ENCODE measurements at places on chromosomes 1 and 21.

DNA sequence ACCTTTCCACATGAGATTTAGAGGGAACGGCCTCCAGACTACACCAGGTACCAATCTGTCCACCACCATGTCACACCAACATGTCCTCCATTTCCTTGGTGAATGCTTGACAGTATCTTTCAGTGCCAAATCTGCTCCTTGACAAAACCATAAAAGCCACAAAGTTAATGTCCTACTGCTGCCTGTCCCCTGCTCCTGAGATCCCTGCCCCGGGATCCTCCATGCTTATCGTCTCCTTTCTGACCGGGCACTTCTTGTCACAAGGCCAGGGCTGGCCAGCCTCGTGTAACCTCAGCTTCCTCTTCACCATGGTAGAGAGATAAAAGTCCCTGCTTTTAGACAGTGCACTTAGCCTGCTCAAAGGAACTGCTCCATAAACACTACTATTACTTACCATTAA is 136.2 kb downstream of the NAV1 start:
- no peak for DNase-seq

DNA sequence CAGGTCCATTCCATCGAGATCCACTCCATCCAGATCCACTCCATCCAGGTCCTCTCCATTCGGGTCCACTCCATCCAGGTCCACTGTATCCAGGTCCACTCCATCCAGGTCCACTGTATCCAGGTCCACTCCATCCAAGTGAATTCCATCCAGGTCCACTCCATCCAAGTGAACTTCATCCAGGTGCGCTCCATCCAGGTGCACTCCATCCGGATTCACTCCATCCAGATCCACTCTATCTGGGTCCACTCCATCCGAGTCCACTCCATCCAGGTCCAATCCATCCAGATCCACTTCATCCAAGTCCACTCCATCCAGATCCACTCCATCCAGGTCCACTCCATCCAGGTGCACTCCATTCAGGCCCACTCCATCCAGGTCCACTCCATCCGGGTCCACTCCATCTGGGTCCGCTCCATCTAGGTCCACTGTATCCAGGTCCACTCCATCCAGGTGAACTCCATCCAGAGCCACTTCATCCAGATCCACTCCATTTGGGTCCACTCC is 157.4 kb downstream of the HUNK start:
- DNase-seq, result no peak

DNA sequence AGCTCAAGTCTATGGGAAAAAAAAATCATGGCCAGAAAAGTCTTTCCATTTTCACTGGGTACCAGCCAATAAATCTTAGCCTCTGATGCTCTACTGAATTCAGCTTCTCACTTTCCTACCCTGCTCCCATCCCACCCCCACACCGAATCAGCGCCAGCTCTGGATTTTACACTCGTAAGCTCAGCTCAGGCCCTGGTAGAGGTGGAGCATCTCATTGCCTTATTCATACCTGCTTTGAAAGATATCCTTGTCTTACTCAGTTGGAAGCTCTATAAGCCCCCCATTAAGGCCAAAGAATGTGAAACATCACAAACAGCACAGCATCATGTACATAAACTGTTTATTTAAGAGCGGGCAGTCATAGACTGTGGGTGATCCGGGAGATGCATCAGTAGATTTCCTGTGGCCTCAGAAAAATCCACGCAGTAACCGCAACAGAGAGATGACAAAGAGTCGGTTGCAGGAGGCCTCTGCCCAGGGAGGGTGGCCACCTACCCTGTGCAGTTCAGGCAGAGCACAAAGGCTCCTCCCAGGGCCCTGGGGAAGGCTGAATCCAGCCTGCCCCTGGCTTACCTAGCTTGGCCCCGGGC is 36.4 kb upstream of the ETS2 start:
- no peak for DNase-seq

GRCh38 chr1:85544689-85545215 is 35.8 kb upstream of the CCN1 start:
- no peak for DNase-seq

GRCh38 chr1:190738317-190738716 is 260.7 kb upstream of the BRINP3 start:
- no peak for DNase-seq

- no peak for DNase-seq
Observed at GRCh38 chr1:232476538-232476950, 153.4 kb downstream of the SIPA1L2 start.

DNA sequence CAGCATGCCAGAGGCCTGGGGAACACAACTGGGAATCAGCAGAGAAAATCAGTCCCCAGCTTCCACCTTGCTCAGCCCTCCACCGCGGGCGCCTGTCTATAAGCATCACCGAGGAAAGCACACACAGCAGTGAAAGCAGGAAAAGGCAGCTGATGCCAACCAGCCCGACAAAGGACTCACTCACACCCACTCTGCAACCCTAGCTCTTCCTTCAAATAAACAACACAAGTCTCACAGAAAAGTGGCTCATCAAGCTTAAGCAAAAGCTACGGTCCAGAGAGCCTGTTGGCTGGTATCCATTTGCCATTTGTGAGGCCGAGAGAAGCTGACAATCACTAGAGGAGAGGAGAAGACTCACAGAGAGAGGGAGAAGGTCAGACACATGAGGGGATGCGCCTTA is 27.1 kb downstream of the MRAP start:
- DNase-seq, result no peak

- DNase-seq, result no peak
Observed at GRCh38 chr1:5920201-5920600, 72.0 kb downstream of the NPHP4 start.

DNA sequence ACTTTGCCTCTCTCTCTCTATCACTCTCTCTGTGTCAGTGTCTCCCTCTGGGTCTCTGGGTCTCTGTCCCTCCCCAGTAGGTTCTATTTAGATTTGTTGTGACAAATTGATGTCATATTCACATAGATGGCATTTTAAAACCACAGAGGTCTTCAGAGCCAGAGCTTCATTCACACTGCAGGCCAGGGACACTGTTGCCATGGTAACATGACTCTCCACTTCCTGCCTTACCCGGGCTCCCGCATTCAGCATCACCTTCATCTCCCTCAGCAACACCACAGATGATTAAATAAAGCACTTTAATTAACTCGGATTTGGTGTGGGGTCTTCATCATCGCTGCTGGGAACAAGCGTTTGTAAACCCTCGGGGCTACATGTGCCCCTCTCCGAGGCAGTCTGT is 132.6 kb downstream of the ETS2 start:
- no peak for DNase-seq

- no peak for DNase-seq
Observed at GRCh38 chr1:180800945-180801344, 111.8 kb upstream of the KIAA1614 start.

DNA sequence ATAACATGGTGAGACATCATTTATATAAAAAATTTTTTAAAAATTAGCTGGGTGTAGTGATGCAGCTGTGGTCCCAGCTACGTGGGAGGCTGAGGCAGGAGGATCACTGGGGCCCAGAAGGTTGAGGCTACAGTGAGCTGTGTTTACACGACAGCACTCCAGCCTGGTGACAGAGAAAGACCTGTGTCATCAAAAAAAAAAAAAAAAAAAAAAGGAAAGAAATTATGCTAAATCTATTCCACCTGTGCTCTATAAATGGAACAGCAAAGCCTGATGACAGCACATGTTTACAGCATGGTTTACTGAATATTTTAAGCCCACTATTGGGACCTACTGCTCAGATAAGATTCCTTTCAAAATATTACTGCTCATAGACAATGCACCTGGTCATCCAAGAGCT is 217.6 kb downstream of the PRDM2 start:
- no peak for DNase-seq

- no peak for DNase-seq
Observed at GRCh38 chr1:168273575-168273974, 7.1 kb upstream of the TBX19 start.

- no peak for DNase-seq
Observed at GRCh38 chr1:150568594-150568966, 10.8 kb downstream of the MCL1 start.

GRCh38 chr1:33163621-33164519 is 18.0 kb downstream of the TRIM62 start:
- DNase-seq, result no peak

- DNase-seq, result no peak
Observed at GRCh38 chr1:59302871-59303270, 6.0 kb downstream of the FGGY start.

DNA sequence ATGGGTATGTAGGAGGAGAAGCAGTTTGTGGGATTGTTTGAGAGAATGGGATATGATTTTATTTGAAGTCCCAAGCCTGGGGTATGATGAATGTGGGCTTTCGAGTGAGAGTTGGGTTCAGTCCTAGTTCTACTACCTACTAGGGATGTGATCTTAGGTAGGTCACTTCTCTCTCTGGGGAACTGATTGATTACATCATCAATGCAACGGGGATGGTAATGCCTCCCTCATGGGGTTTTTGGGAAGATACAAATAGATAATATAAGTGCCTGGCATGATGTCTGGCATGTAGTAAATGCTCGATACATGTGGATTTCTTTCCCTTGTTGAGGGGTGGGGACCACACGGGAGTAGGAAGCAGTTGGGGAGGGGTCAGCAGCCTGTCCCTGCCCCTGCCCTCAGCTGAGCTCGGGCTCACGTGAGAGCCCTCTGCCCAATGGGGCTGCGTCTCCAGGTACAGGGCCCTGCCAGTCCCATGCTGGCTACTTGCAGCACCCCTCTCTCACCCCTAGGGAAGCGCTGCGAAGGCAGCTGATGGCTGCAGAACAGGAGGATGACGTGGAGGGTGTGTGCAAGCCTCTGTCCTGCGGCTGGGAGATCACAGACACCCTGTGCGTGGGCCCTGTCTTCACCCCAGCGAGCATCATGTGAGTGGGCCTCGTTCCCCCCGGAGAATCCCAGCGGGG is 38.7 kb downstream of the AZIN2 start:
- no peak for DNase-seq

DNA sequence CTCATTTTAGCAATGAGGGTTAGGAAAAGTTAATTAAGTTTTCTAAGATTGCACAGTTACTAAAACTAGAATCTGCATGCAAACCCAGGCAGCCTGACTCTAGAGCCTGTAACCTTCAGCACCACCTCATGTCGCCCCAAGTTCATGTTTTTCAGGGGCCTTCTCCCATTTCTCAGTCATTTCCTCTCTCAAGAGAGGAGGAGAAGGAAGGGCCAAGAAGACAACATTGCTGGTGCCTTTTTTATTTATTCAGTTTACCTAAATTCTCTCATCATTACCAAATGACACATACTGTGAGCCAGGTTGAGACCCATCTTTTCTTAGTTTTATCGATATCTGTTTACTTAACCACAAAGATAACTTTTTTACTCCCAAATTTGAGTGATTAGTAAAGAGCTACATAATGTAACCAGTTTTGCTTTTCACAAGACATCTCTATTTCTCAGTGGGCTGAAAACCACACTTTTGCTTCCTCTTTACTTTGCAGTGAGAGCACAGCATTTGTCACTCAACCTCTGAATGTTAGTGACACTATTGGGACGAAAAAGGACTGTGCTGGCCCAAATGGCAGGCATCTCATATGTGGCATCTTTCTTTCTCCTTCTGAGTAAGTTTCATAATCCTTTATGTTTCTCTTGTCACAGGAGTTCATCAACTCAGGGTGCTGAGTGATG is at the start of gene CD101:
Gene CD101, plus strand, starts transcription at position 507 of the 674 bp plus-strand sequence. Its CDS starts 58 bp downstream, at position 565.
- no peak for DNase-seq

GRCh38 chr1:194693244-194693643 is 1506.8 kb upstream of the B3GALT2 start:
- DNase-seq, result no peak

GRCh38 chr1:62233926-62234450 is 39.3 kb downstream of the L1TD1 start:
- no peak for DNase-seq

GRCh38 chr1:27356619-27357280 is 10.0 kb downstream of the MAP3K6 start:
- DNase-seq, result no peak

DNA sequence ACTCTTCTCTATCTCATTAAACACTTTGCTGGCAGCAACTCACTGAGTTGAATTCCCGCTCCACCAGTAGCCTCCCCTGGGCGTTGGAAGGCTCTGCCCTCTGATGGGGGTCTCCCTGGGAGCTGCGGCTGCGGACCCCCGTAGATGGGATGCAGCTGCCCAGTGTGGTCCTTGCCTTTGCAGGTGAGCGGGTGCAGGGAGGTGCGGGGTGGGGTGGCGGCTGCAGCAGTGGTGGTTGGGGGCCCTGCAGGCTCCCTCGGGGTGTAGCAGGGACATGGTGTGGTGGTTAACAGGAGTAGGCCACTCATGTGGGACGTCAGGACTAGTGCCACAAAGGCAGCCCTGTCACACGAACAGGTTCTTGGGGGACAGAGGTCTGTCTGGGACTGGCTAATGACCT is 42.0 kb downstream of the GALNT2 start:
- no peak for DNase-seq

DNA sequence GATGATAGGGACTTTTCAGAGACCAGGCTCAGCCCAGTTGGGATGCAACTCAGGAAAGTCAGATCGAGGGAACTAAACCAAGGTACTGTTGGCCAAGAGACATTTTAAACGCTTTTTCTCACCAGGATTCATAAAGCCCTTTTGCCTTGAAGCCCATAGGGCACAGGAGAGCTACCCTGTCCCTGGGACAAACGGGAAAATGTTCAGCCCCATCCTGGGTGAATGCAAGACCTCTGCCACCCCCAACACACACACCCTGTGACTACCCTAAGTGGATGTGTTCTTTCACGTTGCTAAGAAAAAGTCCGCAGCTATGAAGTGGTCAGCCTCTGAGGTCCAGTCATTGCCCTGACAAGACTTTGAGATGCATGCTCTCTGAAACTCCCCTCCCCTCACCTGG is 58.4 kb downstream of the ITPKB start:
- no peak for DNase-seq

GRCh38 chr1:61374156-61374555 is 291.8 kb downstream of the NFIA start:
- DNase-seq, result no peak

DNA sequence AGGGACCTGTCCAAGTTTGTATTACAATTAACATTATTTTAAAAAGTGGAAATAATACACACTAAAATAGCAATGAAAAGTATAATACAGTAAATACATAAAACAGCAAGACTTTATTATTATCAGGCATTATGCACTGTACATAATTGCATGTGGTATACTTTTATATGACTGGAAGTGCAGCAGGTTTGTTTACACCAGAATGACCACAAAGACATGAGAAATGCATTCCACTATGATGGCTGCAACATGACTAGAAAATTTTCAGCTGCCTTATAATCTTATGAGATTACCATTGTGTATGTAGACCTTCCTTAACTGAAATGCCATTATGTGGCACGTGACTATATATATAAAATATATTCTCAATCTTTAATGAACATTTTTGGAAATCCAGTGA is 1699.6 kb downstream of the KCNT2 start:
- no peak for DNase-seq

DNA sequence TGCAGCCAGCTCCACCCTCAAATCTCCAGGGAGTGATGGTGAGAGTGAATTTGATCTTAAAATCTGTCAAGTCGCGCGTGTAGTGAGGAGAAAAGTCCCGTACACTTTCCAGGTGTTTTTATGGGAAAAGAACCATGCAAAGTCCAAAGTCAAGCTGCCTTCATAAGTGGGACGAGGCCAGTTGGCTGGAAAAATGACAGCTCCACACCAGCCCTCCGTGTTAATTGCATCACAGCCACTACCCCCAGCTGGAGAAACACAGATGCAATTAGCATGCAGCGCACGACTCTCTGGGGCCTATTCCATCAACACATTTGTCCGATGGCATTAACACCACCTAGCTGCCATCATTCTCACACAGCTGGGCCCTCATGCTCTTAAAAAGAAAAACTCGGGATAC is 68.4 kb downstream of the KLHDC7A start:
- DNase-seq, result no peak
